ENCODE measurements at places on chromosomes 6 and 20.

DNA sequence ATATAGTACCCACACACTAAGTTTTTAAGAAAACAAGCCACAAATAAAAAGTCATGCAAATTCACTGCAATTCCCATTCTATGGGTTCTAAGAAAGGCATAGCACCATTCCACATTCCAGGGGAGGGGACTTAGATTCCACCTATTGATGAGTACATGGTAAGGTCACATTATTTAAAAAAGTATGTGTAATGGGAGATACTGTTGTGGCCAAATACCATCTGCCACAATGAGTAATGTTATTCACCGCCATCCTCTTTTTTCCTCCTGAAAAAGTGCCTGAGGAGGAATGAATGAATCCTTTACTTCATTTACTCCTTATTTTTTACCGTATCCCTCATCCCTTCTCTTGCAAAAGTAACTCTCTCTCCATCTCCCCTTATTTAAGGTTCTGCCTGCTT, 27.0 kb upstream of the ADGRF1 start:
- no peak for DNase-seq

GRCh38 chr20:41171736-41172295, 34.5 kb downstream of the PLCG1 start:
- no peak for DNase-seq

DNA sequence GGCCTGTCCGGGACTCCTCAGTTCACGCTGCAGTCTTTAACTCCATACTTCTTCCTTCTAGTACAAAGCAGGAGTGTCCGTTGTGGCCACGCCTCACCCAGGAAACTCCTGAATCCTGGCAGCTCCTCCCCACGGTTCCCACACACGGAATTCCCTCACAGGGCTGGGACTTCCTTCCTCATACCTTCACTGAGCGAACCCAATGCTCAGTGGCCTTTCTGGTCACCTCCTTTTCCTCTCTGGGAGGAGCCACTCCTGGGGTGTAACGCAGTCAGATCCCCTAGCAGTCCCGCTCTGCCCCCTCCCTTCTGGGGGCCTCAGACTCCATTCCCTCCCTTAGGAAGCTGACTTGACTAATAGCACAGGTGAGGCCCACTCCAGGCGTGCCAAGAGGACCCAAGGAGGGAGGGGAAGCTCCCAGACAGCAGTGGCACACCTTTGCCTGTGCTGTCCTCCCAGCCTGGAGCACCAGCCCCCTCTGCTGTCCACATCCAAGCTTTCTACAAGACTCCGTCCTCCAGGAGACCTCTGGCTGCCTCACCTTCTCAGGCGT, at the start of gene SLC52A3:
Gene SLC52A3 (minus strand): TSS at position 75 of the 553 bp plus-strand sequence. CDS start 2,726 bp downstream, outside the sequence.
- no peak for DNase-seq

DNA sequence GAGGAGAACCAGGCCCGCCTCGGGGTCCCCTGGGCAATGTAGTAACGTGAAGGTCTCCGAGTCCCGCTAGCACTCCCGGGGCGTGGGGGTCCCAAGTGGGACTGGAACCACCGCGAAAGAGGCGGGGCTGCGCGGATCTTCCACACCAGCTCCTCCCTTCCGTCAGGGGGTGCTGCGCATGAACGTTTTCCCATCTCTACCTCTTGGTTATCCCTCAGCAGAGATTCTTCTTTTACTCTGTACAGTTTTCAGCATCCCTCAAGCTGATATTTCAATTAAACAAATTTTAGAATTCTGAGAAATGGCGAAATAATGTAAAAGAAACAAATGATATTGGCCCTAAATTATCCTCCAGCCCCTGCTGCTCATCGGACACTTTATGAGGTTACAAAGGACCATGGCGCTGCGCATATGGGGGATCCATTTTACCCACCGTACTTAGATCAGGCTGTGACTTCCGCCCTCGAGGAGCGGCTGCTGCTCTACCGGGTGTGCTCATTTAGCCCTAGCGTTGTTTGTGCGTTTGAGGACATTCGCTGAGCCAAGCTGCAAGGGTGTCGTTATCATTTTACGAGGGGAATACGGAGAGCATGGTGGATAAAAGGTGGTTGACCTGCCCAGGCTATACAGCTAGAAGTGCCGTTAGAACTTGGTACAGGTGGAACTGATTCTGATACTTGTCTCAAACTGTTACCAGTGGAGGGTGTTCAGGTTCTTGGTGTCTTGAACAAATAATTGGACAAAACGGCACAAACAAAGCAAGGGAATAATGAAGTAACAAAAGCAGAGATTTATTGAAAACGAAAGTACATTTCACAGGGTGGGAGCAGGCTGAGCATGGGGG, 75.2 kb upstream of the CHD6 start:
- DNase-seq, result peak; percentile 94

DNA sequence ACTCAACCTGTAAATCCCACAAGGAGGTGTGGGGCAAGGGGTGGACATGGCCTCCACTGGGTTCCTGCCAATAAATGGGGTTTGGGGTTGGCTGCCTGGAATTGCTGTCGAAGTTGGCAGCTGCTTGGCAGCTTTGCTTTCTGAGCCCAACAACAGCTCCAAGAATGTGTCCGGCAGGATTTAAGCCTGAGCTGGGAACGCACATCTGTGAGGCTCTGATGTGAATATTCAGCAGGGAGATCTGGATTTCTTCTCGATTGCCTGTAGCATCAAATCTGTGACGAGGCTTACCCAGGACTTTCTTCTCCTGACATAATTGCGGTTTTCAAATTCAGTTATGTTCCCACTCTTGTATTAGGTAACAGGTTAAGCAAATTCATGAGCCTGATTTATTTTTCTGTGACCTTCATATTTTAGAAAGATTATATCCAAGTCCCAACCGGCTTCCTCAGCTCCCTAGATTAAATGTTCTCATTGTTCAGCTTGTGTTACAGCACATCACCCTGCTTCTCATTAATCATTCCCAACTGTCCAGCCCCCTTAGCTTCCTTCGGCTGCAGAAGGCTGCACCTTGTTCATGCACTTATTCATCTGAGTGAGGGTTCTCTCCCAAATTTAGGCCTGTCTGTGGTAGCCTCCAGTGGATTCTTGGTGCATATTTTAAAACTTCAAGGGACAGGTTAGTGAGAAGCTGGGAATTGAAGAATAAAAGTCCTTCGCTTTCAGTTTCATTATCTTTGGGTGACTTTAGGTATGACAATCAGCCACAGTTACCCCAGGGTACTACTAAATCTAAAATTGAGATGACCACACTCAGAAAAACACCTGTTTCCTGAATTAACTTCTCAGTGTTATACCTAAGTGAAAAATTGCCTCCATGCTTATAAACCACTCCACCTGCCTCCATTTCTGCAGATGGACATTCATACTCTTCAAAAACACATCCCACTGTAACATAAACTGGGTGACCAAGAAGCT, 310.0 kb downstream of the ESR1 start:
- no peak for DNase-seq

DNA sequence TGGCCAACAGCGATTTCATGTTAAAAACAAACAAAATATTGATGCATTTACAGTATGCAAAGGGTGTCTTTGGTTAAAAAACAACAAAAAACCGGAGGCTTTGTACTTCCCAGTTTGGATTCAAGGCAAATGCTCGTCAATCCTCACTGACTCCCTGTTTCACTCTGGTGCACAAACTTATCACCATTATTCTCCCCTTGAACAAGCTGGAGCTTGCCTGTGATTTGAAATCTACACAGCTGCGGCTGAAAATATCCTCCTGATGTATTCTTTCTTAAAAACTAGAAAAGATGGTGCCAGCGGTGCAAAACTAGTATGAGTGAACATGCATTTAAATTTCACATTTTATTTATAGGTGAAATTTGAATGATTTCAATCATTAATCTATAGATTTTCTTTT, 3.3 kb downstream of the PERP start:
- DNase-seq, result no peak

- no peak for DNase-seq
Measured at GRCh38 chr20:48716086-48716485, 111.7 kb downstream of the PREX1 start.

DNA sequence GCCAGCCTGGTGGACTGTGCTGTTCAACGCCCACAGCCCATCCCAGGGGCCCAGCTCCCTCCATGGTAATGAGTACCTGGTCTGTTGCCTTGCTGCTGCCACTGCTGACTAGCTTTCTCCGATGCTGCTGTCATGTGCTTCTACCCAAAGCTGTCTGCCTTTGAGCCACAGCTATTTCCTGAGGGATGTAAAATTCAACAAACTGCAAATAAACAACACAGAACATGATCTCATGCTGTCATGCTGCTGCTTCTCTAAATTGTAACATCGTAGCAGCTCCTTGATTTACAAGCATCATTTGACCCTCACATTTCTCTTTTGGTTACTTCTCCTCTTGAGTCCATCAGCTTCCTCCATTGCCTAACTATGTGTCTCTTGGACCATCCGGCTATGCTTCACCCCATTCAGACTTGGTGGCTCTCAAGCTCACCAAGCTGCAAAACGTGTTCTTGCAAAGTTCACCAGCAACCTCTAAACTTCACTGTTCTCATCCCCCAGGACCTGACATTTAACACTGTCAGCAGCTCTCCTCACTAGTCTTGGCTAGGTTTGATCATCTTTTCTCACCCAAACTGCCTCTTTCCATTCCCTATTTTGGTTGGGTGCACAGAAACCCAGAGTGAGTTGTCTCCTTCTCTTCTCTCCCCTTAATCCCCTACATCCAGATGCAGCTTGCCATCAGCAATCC, 54.6 kb downstream of the FYN start:
- peak; percentile 87 for DNase-seq

GRCh38 chr6:154653853-154654252, 79.4 kb upstream of the SCAF8 start:
- DNase-seq, result peak; percentile 92

DNA sequence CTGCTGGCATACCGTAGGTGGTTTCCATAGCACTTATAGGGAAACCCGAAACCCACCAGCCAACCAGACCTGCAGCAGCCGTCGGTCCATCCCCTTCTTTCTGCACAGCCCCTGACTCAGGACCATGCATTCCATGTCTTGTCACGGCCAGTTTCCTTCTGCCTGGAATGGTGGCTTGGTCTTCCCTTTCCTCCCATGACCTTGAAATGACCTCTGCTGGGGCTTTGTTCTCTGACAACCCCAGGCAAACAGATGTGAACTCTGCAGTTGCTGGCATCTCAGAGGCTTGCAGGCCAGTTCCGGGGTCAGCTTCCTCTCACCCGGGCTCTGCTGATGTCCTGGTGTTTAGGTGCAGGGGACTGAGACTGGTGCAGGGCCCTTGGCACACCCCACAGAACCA, 250.8 kb downstream of the SMOC2 start:
- no peak for DNase-seq

Measured in choroid plexus epithelial cell (primary cell).